ENCODE measurements at places on chromosomes 12 and 14.
A peak's percentile ranks its signal among the peaks of the same experiment; 100 is the strongest.

DNA sequence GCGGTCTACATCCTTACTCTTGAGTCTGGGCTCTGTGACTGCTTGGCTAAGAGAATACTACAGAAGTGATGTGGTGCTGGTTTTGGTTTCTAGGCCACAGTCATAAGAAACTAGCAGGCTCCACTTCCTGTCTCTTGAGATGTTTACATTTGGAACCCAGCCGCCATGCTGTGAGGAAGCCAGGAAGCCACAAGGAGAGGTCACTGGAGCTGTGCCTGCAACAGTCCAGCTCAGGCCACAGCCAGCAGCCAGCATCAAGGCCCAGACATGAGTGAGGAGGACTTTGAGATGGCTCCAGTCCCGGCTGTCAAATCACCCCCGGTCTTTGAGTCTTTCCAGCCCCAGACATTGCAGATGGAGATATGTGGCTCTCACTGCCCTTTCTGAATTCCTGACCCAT lies 12.9 kb upstream of the FAM181A start:
- DNase-seq, result no peak

DNA sequence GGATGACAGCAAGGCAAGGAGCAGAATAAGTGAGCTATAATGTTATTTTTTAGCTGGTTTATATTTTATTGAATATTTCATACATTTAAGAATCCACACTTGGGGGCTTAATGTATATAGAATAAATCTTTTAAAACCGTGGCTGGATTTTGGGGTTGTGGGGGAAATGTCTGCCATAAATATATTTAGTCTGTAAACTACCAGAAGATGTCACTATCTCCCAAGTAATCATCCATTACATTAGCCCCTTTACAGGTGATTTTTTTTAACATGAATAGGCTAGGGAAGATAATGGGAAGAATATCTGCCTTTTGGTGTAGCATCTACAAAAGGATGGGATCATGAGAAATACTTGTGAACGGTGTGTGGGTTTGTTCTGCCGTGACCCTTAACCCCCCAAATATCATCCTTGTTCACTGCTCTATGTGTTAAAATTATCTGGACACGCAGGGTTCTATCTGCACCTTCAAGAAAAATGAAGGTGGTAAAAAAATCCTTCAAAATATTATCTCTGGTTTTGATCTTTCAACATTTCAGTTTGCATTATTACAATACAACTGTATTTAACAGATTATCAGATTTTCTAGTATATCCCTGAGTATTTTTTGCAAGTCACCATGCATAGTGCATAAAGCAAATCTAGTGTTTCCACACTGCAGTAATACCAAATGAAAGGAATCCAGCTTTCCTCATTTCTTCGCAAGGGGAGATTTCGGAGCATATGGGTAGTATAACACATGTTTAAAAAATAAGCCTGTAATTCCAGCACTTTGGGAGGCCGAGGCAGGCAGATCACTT lies 8.0 kb upstream of the SLC17A8 start:
- DNase-seq, result no peak

DNA sequence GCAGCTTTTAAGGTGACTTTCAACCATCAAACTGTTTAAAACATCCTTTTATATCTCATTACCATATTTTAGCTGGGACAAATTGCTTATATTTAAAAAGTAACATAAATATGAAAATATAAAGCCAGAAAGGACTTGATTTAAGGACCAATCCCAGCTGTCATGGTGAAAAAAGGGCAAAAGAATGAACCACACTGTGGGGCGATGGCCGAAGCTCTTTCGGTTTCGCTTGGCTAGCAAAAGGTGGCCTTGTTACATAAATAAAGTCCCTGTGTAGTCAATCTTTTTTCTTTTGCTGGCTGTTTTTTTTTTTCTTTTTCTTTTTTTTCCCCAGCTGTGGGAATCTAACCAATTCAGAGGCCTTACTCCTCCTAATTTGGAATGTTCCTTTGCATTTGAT lies 50.9 kb downstream of the FBXO33 start:
- no peak for DNase-seq

DNA sequence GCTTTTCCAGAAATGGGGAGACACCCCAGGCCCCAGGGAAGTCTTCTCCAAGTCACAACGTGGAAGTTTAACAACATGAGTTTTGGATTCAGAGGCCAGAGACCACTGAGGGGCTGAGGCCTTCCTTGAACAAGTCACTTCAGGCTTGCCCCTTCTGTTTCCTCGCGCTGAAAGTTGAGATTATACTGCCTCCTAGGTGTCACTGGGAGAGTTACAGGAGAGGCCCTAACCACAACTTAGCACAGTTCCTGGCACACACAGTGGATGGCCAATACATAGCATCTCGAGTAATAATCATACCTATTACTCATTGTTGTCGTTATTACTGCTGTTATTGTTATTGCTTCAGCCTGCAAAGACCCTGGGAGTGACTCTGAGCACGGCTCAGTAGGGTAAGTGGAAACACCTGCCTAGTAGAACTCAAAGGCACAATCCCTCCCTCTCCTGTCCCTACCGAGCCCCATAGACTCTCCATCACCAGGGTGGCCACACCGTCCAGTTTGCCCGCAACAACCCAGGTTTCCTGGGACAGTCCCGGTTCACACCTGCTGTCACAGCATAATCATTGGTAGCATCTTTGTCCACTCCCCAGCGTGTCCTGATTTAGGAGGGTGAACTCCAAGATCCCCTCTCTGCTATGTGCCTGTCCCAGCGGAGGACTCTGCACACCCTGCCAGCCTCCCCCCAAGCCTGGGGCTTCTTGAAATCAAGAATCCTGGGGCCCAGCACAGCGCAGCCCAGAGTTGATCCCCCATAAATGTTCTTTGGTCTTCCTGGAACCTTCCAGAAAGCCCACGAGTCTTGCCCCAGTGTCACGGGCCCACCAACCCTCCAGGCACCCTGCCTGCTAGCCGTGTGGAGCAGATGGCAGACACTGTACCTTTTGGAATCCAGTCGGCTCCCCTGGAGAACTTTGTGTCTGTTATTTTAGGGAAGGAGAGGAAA lies 85.0 kb downstream of the SYNE3 start:
- DNase-seq, result no peak

DNA sequence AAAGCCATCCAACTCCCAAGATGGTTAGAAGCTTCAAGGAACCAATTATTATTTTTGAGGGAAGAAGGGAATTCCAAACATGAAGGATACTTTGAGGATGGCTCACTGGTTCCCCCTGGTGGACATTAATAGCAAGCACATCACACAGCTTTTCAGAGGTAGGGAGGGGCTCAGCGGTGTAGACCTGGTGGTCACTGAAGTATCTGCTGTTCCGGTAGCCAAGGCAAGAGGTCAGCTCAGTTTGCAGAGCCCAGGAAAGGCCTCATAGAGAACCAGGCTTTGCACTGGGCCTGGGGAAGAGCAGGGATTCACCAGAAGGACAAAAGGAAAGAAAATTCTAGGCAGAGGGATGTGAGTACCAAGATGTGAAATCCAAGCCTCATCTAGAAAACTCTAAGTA lies 118.7 kb downstream of the KSR2 start:
- no peak for DNase-seq

GRCh38 chr12:130677957-130678558 lies 38.0 kb downstream of the RIMBP2 start:
- DNase-seq, result no peak

DNA sequence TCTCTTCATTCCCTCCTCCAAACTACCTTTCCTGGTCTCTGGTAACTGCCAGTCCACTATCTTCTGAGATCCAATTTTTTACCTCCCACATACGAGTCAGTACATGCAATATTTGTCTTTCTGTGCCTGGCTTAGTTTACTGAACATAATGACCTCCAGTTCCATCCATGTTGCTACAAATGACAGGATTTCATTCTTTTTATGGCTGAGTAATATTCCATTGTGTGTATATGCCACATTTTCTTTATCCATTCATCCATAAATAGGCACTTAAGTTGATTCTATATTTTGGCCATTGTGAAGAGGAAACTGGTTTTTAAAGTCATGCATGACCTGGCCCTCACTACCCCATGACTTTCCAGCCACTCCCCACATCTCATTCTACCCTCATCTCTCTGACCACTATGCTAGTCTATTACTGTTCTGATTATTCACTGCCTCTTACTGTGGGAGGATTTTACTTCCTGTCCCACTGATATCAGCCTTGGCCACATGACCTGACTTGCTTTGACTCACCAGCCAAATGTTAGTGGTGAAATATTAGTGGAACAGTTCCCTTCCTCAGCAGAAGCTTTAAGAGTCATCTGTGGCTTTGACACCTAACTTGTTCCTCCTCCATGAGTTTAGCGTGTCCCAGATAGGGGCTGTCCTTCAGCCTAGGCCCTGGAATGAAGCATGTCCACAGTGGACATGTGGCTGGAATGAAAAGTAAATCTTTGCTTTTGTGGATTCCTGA lies 52.2 kb downstream of the GOLGA5 start:
- DNase-seq, result no peak

GRCh38 chr14:58738189-58738836 lies 100.6 kb downstream of the DACT1 start:
- no peak for DNase-seq

- no peak for DNase-seq
These were observed 85.4 kb downstream of the CRACR2A start for GRCh38 chr12:3667485-3667884.

- peak; percentile 59 for DNase-seq
These were observed 77.0 kb upstream of the BCL11B start for GRCh38 chr14:99348816-99349614.

GRCh38 chr12:92717202-92717601 lies 14.4 kb downstream of the PLEKHG7 start:
- no peak for DNase-seq

DNA sequence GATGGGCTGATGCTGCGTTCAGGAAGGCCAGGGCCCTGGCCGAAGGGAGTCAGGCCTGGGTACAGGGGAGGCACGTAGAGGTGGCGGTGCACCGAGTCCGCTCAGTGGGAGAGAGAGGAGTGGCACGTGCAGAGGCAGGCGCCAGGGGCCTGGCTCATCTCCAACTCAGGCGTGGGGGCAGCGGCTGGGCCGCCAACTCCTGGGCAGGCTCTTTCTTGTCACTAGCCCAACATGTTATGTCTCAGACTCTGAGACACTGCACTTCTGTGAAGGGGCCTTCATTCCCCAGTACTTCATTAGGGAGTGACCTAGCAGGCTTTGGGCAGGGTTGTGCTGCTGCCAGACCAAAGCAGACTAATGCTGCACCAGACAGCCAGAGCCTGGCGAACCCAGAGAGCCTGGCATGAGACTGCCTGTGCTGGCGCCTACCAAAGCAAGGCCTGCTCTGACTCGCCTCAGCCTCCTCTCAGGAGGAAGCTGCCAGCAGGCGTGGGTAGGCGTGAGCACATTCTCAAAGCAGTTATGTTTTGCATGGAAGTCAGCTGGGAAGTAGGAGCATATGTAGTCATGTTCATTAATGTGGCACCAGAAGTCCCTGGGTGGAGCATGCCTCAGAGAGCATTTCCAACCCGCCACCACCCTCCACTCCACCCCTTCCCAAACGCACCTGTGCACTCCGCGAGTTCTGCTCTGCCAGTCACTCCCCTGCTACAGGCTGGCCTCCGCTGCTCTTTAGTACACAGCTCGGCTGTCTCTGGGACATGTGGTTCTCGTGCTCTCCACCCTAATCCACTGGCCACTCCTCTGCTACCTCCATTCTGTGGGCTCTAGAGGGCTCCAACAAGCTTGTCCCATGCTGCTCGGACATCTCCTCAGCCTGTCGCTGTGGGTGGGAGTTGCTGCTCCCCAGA lies 9.7 kb downstream of the CKB start:
- peak; percentile 97 for DNase-seq

DNA sequence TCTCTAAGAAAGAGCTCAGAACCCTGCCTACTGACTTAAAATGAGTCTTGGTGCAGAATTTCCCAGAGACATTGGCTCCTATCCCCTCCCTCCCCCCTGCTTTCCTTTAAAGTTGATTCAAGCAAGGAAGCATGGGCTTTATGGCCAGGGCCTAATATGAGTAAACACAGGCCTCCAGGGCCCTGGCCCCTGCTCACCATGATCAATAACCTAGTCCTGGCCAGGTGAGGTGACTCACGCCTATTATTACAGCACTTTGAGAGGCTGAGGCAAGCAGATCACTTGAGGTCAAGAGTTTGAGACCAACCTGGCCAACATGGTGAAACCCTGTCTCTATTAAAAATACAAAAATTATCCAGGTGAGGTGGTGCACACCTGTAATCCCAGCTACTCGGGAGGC lies 165.1 kb upstream of the TMCC3 start:
- no peak for DNase-seq

DNA sequence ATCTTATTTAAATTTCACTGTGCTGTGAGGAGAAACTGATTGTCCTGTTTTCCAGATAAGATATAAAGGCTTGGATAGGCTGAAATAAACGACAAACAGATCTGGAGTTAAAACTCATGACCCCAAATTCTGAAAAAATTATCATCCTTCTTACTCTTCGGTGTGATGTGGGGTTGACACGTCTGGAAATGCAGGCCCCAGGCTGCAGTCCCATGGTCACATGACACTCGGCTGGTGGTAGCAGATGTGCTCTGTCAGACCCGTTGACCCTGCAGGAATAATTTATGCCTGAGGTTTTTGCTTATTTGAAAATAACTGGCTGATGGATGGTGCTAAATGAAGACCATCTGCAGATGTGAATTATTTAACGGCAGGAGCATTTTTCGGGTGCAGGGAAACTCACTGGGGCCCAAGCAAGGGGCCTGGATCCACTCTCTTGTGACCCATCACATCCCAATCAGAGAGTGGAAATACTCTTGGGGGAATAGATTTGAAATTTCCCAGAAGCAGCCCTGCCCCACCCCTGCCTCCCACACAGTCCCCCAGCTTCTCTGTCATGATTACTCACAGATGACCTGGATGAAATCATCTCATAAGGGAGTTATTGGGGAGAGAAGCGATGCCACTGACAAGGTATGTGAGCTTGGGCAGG lies 47.7 kb upstream of the CMKLR1 start:
- DNase-seq, result peak; percentile 20

GRCh38 chr14:81953419-81953818 lies 419.8 kb upstream of the SEL1L start:
- no peak for DNase-seq

- no peak for DNase-seq
These were observed 465.8 kb downstream of the CCER1 start for GRCh38 chr12:90489141-90489540.

- no peak for DNase-seq
These were observed 6.6 kb downstream of the PPHLN1 start for GRCh38 chr12:42332301-42333285.

DNA sequence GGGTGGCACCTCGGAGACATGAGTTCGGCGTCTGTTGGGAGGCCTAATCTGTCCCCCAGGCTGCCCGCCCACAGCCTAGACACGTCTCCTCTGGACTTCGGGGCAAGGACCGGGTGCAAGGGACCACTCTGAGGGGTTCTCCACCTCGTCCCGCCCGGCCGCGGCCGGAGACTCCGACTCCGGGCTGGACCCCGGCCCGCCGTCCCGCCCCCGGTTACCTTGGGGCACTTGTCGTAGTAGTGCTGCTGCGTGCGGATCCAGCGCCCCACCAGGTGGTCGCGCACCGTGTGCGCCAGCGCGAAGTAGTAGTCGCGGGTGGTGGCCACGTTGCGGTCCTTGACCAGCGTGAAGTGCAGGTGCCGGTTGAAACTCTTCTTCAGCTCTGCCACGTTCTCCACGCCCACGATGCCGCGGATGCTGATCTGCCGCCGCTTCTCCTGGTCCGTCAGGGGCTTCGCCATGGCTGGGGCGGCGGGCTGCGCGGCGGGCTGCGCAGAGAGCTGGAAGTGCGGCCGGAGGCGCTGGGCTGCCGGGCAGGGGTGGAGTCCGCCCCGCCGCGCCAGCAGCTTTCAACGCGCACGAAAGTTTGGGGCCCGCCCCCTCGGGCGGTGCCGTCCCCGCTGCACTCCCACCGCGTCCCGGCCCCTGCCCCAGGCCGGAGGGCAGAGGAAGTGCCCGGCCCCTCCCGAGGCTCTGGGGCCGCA lies at the start of gene PYGL:
PYGL (minus strand) TSS at position 541 of the 704 bp plus-strand sequence; CDS start at position 461, 80 bp downstream.
- DNase-seq, result peak; percentile 44

- no peak for DNase-seq
These were observed 71.7 kb downstream of the HMGA2 start for GRCh38 chr12:65895759-65896656.
